ENCODE measurements at places on chromosomes 1 and 21. TPM values are rescaled to one million over a fixed set of nuclear protein-coding genes. Genes with fewer than 3 reads are reported as not detected.

The GBP6 gene
- total RNA-seq, result 0.31 TPM

The SPATA1 gene
- 1.5 TPM for total RNA-seq

The MAP10 gene
- total RNA-seq, result 3.0 TPM

The OLIG2 gene
- total RNA-seq, result not detected

The ELAPOR1 gene
- 14.7 TPM for total RNA-seq

The ARID1A gene
- total RNA-seq, result 61.3 TPM

The CFAP74 gene
- total RNA-seq, result 4.7 TPM

The SH2D1B gene
- total RNA-seq, result 3.4 TPM

The TMIGD3 gene
- 7.0 TPM for total RNA-seq

The NR1I3 gene
- not detected for total RNA-seq

The LINGO4 gene
- not detected for total RNA-seq

The ERVH48-1 gene
- 0.20 TPM for total RNA-seq

The SLX9 gene
- total RNA-seq, result 20.2 TPM

The CELF3 gene
- not detected for total RNA-seq

DNA sequence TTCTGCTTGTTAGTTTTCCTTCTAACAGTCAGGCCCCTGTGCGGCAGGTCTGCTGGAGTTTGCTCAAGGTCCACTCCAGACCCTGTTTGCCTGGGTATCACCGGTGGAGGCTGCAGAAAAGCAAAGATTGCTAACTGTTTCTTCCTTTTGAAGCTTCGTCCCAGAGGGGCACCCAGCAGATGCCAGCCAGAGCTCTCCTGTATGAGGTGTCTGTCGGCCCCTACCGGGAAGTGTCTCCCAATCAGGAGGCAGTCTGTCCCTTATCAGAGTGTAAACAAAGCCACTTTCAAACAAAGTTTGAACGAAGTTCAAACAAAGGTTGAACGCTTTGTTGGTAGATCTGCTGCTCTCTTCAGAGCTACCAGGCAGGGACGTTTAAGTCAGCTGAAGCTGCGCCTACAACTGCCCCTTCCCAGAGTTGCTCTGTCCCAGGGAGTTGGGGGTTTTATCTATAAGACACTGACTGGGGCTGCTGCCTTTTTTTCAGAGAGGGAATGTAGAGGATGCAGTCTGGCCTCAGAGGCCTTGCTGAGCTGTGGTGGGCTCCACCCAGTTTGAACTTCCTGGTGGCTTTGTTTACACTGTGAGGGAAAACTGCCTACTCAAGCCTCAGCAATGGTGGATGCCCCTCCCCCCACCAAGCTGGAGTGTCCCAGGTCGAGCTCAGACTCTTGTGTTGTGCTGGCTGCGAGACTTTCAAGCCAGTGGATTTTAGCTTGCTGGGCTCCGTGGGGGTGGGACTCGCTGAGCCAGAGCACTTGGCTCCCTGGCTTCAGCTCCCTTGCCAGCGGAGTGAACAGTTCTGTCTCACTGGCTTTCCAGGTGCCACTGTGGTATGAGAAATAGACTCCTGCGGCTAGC lies 401.8 kb downstream of the SRGAP2C start:
- no peak for DNase-seq

GRCh38 chr1:90434460-90434859 lies 282.6 kb downstream of the BARHL2 start:
- DNase-seq, result no peak

- DNase-seq, result no peak
These were observed 40.7 kb downstream of the CD2 start for GRCh38 chr1:116794804-116795481.

GRCh38 chr1:196181594-196181878 lies 426.7 kb downstream of the KCNT2 start:
- no peak for DNase-seq

- DNase-seq, result no peak
These were observed 28.4 kb downstream of the HSD3B1 start for GRCh38 chr1:119535381-119535780.

- DNase-seq, result no peak
These were observed 9.8 kb downstream of the RGS8 start for GRCh38 chr1:182674346-182675246.

GRCh38 chr1:185343306-185343705 lies 26.3 kb upstream of the IVNS1ABP start:
- DNase-seq, result no peak

GRCh38 chr1:52296345-52296744 lies 69.7 kb downstream of the CC2D1B start:
- no peak for DNase-seq

DNA sequence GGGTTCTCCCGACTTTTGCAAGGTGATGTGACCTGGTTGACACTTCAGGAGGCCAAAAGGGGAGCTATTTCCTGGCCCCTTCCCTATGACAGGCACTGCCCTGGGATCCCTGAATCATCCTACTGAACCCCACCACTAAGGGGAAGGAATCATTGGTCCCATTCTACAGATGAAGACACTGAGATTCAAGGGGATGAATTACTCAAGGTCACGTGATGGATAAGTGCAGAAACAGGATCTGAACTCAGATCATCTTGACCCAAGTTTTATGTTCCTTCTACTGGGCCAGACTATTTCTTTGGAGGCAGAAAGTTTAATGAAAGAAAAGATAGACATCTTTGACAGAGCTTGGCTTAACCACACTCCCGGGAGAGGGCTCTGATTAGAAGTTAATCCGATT lies 258.7 kb downstream of the RRAGC start:
- no peak for DNase-seq

- DNase-seq, result peak; percentile 65
These were observed 37.6 kb upstream of the GNPAT start for GRCh38 chr1:231203259-231204057.

DNA sequence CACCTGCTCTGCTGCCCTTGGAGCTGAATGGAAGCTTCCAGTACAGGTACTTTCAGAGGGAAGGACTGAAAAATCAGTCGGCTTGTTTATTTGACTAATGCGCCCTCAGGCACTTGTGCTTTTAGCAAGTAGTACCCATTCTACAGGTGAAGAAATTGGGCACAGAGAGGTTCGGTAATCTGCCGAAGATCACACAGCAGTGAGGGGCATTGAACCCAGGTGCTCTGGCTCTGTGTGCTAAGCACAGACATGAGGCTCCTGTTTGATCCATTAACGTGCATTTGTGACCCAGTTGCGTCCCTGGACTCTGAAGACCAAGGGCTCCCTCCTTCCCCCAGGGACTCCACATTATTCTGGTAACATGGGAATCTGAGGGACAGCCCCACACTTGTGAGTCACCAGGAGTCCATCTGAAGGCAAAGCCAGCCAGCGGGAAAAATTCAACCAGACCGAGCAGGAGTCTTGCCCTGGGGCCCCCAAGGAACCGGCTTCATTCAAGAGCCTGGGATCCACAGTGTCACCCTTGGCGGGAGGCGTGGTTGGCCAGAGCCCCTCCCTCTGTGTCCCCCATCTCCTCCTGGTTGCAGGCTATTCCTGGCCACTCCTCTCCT lies 192.4 kb upstream of the ARHGEF16 start:
- no peak for DNase-seq

- DNase-seq, result no peak
These were observed 19.2 kb downstream of the CNIH3 start for GRCh38 chr1:224635356-224635755.

DNA sequence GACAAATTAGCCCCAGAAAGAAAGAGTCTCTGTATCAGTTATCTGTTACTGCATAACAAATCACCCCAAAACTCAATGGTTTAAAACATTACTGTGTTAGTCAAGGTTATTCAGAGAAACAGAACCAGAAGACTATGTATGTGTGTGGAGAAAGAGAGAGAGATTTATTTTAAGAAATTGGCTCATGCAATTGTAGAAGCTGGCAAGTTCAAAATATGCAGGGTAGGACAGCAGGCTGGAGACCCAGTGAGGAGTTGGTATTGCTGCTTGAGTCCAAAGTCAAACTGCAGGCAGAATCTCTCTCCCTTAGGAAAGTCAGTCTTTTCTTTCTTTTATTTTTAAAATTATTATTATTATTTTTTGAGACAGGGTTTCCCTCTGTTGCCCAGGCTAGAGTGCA lies 50.2 kb upstream of the TNR start:
- DNase-seq, result no peak

- no peak for DNase-seq
These were observed 107.0 kb downstream of the SLC5A9 start for GRCh38 chr1:48329486-48329885.

DNA sequence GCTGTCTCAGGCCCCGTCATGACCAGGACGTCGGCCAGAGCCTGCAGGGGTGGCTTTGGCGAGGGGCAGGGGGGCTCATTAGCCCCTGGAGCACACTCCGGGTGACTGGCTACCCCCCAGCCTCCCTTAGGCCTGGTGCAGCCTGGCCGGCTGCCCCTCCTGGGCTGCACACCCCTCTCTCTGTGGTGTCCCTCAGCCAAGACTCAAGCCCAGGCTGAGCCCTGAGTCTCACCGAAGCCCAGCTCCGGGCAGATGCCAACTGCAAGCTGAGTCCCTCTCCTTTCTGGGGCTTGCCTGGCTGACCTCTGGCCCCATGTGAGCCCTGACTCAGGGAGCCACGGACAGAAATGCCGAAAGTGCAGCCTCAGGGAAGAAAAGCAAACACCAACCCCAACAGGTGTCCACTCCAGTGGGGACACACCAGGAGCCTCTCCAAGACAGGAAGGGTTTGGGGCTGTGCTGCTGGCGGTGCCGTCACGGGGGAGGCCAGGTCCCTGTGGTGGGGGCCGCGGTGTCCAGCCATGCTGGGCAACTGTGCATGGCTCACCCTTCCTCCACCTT lies 5.3 kb upstream of the IBA57 start:
- peak; percentile 75 for DNase-seq

- no peak for DNase-seq
These were observed 12.4 kb upstream of the SCAF4 start for GRCh38 chr21:31744182-31744800.

DNA sequence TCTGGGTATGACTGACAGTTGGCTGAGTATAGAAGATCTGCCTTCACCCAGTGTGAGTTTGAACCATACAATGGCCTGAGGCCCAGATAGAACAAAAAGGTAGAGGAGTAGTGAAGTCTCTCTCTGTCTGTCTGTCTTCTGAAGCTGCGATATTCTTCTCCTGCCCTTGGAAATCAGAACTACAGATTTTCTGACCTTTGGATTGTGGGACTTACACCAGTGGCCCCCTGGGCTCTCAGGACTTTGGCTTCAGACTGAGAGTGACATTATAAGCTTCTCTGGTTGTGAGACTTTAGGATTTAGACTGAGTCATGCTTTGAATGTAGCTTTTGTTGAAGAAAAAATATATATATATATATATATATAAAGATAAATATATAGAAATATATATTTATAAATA lies 1235.0 kb upstream of the ADGRL4 start:
- DNase-seq, result no peak

DNA sequence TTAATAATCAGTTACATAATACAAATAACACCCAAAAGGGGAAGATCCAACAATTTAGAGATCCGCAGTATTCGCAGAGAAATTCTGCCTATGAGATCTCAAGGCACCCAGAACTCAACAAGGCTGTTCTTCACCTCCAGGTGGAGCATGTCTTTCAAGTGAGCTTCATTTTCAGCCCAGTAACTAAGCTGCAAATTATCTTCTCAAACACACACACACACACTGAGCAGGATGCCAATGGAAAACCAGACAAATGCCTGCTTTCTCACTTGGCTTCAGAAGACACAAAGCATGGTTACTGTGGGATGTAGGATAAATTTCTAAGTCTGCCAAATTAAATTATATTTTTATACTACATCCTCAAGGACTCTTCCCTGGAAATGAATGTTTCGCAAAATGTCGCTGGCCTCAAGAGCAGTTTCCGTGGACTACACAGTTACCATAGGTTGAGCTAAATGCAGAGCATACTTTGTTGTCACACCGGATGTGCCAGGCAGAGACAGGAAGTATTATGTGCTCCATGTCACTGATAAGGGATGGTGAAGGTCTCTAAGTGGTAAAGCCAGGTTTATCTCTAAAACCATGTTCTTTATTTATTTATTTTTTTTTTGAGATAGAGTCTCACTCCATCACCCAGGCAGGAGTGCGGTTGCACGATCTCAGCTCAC lies 30.3 kb downstream of the UBR4 start:
- DNase-seq, result no peak
